ENCODE measurements at places on chromosomes 11 and 22.

DNA sequence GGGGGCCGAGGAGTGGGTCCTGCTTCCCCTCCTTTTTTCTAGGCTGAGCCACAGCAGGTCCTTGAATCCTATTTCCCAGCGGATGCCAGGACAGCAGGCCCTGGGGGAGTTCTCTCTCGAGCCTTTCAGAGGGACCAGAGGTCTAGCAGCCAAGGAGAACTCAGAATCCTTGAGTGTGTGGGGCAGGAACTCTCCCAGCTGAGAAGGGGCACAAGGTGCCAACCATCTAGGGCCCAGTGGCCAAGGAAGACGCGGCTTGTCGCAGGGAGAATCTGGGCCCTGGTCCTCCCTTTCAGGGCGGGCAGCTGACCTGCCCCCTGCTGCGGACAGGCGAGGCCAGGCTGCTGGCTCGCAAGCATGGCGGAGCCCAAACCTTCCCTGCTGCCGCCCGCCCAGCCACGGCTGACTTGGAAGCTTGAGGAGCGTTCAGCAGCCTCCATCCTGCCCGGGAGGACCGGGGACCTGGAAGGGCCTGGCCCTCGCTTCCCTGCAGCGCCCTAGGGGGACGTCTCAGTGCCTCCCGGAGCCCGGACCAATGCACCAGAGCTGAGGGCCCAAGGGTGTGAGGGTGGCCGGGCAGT, 972 bp upstream of the TSSC4 start:
- DNase-seq: peak; percentile 35

GRCh38 chr11:86673872-86674750, 1.7 kb upstream of the ME3 start:
- no peak for DNase-seq

DNA sequence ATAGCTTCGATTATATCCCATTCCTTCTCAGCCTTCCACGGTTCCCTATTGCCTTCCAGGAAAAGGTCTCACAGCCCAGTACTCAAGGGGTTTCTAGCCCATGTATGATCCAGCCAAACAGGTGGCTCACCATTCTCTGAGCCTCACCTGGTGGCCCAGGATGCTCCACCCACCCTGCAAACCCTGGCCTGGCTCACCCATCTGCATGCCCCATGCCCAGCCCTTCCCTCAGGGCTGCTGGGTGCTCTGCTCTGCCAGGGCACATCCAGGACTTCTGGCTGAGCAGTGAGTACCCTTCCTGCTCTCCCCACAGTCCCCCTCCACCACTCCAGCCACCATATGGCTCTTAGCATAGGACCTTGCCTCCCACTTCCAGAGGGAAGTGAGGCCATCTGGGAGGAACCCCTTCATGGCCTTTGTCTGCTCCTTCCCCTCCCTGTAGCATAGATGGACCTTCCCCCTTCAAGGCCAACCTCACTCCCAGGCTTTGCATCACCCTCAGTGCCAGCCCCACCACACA, 5.8 kb upstream of the RCOR2 start:
- no peak for DNase-seq

DNA sequence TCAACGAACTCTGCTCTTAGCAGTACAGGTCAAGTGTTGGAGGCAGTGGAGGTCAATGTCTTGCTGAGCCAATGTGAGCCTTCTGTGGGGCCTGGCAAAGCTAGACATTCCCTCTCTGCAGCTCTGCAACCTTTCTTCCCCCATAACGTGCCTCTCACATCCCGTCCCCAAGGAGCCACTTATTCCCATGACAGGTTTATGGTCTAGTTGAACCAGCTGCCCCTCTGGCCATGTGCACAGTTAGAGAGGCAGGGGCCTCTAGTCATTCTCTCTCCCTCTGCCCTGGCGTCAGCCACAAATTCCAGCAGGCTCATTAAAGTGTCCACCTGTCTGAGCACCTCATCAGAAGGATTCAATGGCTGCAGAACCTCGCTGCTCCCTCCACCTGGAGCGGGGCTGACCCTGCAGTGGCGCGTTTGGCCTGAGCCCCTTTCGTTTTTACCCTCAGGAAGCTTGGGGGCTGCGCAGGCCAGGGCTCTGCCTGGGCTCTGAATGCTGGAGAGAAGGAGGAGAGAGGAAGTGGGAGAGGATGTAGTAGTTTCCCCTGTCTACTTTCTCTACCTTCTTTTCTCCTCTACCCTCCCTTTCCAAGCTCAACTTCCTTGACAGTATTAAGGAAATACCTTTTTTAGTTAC, 302.1 kb upstream of the B3GAT1 start:
- no peak for DNase-seq

- no peak for DNase-seq
These were observed 193.5 kb upstream of the PITPNB start for GRCh38 chr22:28112548-28113043.

GRCh38 chr11:110948112-110948511, 235.9 kb upstream of the ARHGAP20 start:
- no peak for DNase-seq

GRCh38 chr11:67500831-67501715, 4.1 kb downstream of the PITPNM1 start:
- DNase-seq: no peak

Data from CD4-positive, alpha-beta T cell treated with Interleukin-17A for 4 hours (primary cell).